H9 (cell line): ENCODE measurements at places on chromosomes 1 and 21. TPM values are rescaled to one million over a fixed set of nuclear protein-coding genes. Genes with fewer than 3 reads are reported as not detected.

SERTAD4 gene
- 3.9 and 5.0 TPM in 2 replicates for total RNA-seq

DNA sequence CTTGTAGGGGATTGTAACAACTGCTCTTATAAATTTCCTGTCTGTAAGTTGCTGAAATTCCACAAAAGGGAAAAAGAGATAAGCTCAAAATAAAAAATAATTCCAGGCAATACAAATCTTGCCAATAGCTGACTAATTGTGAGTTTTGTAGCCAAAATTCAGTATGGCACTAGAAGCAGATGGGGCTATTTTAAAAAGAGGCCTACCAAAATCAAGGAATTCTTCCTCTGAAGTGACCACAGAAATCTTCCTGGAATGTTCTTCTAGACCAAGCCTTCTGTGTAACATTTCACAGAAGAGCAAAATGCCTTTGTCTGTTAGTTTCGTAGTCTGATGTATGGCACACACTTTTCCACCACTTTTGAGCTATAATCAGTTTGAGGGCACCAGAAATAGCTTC, 127.6 kb downstream of the CYYR1 start:
- no peak for DNase-seq
- no peak overlapping the region for H3K4me3 ChIP-seq
- H3K36me3 ChIP-seq, result no peaks in the 10 kb centered on the region; the same call in 1 of the 2 replicates
- H3K27me3 ChIP-seq, result no peaks in the 10 kb centered on the region
- H3K4me1 ChIP-seq, result peaks cover 4% of the 10 kb centered on the region; the same call in 1 of the 2 replicates

DNA sequence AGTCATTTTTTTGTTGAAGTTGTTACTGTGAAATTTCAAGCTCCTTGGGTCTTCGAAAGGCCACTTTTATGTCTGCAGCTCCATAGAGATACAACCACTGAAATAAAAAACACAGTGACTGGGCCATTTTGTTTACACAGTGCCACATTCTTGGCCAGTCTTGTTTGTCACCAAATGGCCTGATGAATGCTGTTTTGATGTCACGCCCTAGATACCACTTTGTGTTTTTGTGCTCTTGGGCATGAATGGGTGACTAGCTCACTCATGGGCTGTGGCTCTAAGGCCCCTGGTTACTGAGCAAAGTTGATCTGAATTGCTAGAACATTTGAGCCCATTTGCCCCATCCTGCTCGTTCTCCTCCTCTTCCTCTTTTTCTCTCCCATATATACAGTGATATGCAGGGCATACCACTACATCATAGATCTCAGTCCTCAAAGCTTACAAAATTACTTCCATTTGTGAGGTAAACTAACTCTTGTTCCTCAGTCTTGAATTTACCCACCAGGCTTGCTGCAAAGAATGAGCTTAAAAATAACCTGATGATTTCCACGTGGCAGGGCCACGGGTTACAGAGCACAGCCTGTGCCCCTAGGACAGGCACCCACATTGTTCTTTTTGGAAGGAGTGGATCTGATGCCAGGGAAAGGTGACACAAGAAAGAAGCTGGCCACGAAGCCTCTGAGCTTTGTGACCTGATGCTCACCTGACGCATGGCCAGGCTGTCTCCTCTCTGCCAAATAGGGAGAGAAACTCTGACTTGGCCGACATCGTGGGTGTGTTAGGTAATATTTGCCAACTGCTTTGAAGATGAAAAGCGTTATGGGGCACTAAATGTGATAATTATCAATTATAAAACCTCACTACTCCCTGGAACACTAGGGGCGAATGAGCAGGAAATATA, 92.4 kb downstream of the RUNX1 start:
- no peak overlapping the region for H3K27ac ChIP-seq
- H3K4me3 ChIP-seq, result no peak overlapping the region
- DNase-seq, result no peak

DNA sequence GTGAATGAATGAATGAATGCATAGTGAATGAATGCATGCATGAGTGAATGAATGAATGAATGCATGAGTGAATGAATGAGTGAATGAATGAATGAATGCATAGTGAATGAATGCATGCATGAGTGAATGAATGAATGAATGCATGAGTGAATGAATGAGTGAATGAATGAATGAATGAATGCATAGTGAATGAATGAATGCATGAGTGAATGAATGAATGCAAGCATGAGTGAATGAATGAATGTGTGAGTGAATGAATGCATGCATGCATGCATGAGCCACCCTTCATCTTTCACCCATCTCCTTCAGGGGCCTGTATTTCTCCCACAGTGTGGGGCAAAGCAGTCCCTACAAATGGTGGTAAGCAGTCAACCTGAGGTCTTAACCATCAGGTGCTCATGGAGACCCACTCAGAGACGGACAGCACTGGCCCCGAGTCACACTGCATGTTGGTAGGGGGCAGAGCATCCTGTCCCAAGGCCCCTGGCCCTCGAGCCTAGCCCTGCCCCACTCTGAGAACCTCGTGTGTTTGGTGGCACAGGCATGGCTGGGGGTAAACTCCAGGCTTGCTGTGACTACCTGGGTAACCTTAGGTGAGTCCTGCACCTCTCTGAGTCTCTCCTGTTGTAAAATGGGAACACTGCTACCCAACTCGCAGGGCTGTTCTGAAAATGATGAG, 28.0 kb upstream of the PAX7 start:
- no peak overlapping the region for H3K27ac ChIP-seq
- H3K27me3 ChIP-seq, result no peaks in the 10 kb centered on the region
- no peaks in the 10 kb centered on the region; the same call in 2 of the 3 replicates for H3K36me3 ChIP-seq

DNA sequence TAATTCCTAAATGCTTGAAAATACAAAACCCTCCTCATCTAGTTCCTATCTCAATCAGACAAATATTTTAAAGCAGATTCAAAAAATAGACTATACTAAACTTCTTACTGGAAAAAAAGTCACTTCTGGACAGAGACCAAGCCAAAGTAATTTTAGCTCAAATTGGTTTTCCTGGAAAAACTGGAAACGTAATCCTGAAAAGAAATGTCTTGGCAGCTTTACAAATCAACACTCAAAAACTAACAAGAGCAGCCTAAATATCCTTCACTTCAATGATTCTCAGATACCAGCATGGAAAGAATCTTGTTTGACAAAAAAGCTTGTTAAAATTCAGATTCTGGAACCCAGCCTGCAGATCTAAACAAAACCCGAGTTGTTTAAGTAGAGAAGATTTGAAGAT, 9.1 kb upstream of the GPR88 start:
- H3K27me3 ChIP-seq, result no peaks in the 10 kb centered on the region
- no peak overlapping the region for H3K4me3 ChIP-seq
- H3K27ac ChIP-seq, result no peak overlapping the region
- H3K4me1 ChIP-seq, result no peaks in the 10 kb centered on the region
- no peak for DNase-seq

- no peak overlapping the region for H3K4me3 ChIP-seq
- no peak overlapping the region for H3K27ac ChIP-seq
- no peaks in the 10 kb centered on the region for H3K36me3 ChIP-seq
- H3K4me1 ChIP-seq, result no peaks in the 10 kb centered on the region
Observed at GRCh38 chr21:25457411-25457810, 149.9 kb downstream of the MRPL39 start.
